ENCODE measurements at places on chromosomes 2 and 18.

- no peak for DNase-seq
These were observed 25.5 kb upstream of the PGAP1 start for GRCh38 chr2:196951973-196952372.

- no peak for DNase-seq
These were observed 163.1 kb upstream of the MEIS1 start for GRCh38 chr2:66271777-66272176.

GRCh38 chr2:69494126-69494525 is 56.9 kb upstream of the NFU1 start:
- DNase-seq = no peak

GRCh38 chr18:69175681-69176080 is 225.0 kb upstream of the DOK6 start:
- no peak for DNase-seq

GRCh38 chr2:104923665-104924064 is 69.8 kb downstream of the POU3F3 start:
- no peak for DNase-seq
